CD4-positive, alpha-beta T cell treated with Interleukin-15 for 4 hours (primary cell): ENCODE measurements at places on chromosomes 12 and 14.
A peak's percentile ranks its signal among the peaks of the same experiment; 100 is the strongest.

DNA sequence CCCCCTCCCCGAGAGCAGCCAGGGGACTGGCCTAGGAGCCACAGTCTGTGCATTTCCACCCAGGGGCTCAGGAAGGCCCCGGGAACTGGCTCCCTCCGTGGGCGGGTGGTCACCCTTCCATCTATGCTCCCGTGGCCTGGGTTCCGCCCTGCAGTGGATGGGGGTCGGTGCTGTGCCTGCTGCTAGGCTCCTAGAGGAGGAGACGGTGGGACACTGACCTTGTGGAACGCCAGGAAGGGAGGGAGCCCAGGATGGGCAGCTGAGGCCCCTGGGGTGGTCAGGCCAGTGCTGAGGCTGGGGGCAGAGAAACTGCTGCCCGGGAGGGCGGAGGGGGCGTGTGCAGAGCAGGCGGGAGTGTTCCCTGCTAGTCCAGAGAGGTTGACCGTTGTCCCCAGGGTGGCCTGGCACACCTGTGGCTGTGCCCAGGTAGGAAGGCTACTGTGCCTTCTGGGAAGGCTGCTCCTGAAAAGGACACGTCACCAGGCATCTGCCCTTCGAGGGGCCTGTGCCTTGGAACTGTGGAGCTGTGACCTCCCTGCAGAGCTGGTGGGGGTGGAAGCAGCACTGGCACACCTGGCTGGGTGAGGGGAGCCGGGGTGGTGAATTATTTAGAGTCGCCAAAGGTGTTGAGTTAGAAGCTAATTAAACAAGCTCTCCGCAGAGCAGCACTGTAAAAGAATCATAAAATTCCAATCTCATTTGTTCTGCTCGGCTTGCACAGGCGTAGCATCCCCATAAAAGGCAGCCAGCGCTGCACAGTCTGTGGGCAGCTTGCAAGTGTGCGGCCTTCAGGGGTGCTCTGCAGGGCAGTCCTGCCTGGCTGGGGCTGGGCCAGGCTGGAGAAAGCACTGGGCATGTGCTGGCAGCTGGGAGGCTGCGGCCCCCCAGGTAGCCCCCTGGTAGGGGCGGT, 145.1 kb downstream of the KIF26A start:
- no peak for DNase-seq

- peak; percentile 78 for DNase-seq
These were observed at the start of gene ITGB7 for GRCh38 chr12:53207042-53207441. TSS of gene ITGB7 (minus strand) at chr12:53207251. CDS start at chr12:53200443, 6,808 bp downstream.

DNA sequence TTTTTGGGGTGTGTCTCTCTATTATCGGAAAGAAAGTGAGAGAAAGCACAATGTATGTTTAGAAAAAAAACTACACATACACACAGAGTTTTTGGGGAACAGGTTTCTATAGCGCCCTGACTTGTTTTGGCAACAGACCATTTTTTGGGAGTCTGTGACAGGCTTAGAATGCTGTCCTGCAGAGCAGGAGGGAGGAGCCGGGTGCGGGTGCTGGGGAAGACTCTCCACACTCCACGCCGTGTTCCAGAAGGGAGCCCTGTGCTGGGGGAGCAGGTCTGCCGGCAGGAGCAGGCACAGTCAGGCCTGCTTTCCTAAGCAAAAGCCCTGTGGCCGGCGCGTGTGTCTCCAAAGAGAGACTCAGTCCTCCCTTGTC, 26.5 kb downstream of the CD9 start:
- DNase-seq: no peak

DNA sequence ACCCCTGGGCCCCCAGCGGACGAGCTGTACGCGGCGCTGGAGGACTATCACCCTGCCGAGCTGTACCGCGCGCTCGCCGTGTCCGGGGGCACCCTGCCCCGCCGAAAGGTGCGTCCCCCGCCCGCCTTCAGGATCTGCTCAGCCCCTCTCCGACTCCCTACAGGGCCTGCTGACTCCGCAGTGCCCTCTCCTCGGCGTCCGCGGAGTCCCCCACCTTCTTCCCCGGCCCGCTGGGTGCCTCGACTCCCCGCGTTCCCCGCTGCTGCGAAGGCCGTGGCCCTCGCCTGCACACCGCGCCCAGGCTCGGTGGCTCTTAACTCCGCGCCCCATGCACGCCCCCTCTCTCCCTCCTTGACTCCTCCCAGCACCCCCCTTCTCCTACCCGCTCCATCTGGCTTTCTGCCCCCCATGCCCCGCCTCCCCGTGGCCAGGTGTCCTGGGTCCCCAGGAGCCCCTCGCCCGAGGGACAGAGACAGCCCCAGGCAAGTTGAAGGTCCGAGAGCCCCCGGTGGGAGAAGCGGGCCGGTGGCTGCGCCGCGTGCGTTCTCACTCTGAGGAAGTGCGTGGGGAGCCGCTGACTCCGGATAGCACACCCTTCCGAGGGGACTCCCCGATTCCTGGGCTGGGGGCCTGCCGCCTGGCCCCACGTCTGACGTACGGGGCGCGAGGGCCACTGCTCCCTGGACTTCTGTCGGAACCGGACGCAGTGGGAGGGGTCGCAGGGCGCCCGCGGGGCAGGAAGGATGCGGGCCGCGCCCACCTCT, 594 bp downstream of the TAMALIN start:
- peak; percentile 30 for DNase-seq

GRCh38 chr12:122614839-122615238, 87.8 kb downstream of the KNTC1 start:
- DNase-seq: no peak

GRCh38 chr12:126354633-126355032, 1289.4 kb downstream of the AACS start:
- no peak for DNase-seq
